NCI-H526 treated with DMSO at 0.1 percent for 48 hours (cell line): ENCODE measurements at places on chromosomes 6 and 20.

- peak; percentile 66 for DNase-seq
Observed at GRCh38 chr6:166381733-166382499, 824 bp downstream of the MPC1 start.

GRCh38 chr6:148250975-148251685 lies 91.5 kb upstream of the SASH1 start:
- peak; percentile 28 for DNase-seq

- DNase-seq, result no peak
Observed at GRCh38 chr6:133844709-133845108, 44.2 kb upstream of the TCF21 start.

GRCh38 chr20:33348136-33348937 lies 53.0 kb downstream of the CDK5RAP1 start:
- DNase-seq, result no peak

GRCh38 chr6:136435101-136435500 lies 115.1 kb downstream of the MAP7 start:
- DNase-seq, result no peak

GRCh38 chr6:44788387-44788981 lies 401.0 kb downstream of the CDC5L start:
- DNase-seq, result no peak

DNA sequence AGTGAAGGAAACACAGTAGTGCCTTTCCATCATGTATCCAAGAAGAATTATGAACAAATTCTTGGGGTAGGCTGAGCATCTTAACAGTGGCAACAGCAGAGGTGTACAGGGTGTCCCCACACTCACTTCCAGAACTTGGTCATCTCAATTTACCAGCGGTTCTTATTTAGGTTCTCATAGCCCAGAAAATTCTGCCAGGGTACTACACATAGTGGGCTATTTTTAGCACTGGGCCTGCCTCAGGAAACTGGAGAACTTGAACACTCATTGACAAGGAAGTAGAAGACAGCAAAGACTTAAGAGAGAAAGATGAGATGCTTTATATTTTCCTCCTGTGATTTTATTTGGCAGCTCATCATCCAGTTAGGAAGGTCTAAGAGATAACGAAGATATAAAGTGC lies 71.8 kb upstream of the PHIP start:
- DNase-seq, result no peak

DNA sequence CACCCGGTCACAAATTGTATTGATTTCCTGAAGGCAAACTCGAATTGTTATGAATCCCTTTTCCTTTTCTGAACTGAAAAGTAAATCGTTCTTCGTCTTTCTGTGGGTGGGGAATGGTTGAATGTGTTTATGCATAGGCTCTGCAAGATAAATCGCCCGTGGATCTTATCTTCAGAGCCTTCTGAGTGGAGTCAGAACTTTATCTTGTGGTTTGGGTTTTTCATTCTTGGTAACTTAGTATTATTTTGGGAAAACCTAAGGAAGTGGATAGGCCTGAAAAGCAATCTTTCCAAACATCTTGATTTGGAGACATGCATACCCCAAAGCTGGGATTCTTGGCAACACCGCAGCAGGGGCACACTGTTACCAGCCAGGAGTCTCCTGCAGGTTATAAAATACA lies 122.4 kb downstream of the MAP3K7 start:
- no peak for DNase-seq

DNA sequence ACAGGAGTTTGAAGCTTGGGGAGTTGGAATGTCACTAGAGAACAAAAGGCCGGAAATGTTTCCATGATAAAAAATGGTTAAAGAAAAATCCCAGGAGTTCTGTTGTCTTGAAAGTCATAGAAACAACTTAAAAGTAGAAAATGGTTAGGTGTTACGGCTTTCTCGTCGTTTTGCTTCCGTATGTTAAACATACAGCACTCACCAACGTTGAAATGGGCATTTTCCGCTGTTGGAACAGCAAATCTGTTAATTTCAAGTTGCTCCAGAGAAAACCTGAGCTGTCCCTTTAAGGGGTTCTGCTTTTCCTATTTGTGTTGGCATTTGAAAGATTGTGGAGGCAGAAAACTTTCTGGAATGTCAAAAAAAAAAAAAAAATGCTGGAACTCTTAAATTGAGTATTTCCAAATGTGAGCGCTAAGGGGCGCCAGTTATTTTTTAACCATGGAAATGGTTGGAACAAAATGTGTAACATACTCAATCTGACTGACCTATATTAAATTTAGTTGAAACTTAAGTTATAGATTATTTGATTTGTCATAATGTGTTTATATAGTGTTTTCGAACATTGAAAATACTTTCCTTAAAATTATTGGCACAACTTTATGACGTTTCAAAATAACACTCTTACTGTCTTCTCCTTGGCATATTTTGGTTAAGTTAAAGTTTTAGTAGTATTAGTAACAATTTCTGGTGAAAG lies 2.2 kb downstream of the QKI start:
- no peak for DNase-seq

- DNase-seq, result no peak
Observed at GRCh38 chr6:100134703-100135102, 140.7 kb upstream of the MCHR2 start.

GRCh38 chr6:134138226-134138975 lies 86.0 kb upstream of the SLC2A12 start:
- no peak for DNase-seq

DNA sequence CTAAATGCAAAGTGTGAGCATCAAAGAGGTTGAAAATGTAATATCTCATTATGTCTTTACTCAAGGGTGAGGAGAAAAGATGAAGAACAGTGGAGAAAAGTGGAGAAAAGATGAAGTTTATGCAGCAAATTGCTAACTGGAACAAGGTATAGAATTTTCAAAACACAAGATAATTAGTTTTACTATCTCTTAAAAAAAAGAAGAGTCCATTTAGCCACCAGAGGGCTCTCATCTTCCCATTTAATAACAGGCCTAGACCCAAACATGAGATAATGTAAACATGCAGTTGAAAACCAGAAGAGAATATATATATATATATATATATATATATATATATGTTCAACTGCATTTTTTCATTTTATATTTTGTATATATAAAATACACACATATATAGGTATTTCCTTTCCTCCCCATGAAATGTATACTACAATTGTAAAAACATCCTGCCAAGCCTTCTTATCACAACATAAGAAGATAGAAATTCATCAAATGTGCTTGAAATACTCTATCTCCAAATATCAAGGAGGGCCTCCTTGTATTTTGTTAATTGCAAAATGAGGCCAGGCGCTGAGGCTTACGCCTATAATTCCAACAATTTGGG lies 78.4 kb downstream of the ADTRP start:
- DNase-seq, result peak; percentile 63

DNA sequence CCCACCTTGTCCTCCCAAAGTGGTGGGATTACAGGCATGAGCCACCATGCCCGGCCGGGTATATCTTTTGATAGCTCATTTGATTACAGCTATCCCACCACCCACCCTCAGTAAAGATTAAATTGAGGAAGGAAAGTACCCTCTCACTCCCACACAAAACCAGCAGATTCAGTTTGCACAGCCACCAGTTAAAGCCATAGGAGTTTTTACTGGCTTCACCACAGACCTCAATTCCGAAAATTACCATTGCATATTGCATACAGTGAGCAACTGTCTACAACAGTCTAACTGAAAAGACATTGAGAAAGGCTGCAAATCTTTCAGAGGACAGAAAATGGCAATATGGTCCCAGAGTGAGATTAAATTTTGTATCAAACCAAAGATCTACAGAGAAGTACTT lies 34.9 kb downstream of the ESF1 start:
- no peak for DNase-seq

DNA sequence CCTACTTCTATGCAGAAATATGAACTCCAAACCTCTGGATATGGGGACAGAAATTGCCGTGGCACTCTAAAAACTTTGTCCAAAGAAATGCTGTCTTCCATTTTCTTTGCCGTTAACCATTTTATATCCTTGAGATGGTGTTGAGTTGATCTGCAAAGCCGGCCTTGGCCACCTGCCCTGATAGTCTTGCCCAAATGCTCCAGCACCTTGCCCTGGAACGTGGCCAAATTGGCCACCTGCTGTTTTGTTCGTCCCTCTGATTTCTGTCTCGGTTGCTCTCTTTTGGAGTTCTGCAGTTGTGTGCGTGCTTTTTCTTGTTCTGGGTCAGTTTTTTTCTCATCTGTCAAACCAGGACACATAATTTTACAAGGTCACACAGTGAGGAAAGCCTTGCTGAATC lies 239.7 kb upstream of the GMDS start:
- DNase-seq, result no peak

DNA sequence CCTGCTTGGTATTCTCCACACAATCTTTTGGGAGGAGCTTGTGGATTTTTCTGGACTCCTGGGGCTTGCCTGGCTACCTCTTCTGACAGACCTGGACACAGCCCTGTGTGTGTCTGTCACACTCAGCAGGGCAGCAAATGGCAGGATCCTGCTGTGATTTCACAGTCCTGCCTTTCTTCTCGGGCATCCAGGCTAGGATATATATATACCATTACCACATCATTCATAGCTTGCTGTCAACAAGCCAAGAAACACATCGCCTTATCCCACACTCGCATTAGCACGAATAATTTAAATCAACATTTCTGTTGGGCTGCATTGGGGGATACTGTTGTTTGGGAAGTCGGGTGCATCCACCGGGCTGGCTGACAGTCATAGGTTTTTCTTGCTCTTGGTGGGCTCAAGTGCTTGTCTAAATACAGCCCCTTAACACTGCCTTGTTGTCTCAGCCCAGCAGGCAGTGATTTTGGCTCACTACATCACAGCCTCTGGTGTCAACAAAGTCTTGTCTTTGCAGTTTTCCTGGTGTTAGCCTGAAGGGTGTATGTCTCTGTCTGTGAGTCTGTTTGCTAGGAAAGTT lies 154.9 kb upstream of the FERMT1 start:
- no peak for DNase-seq

DNA sequence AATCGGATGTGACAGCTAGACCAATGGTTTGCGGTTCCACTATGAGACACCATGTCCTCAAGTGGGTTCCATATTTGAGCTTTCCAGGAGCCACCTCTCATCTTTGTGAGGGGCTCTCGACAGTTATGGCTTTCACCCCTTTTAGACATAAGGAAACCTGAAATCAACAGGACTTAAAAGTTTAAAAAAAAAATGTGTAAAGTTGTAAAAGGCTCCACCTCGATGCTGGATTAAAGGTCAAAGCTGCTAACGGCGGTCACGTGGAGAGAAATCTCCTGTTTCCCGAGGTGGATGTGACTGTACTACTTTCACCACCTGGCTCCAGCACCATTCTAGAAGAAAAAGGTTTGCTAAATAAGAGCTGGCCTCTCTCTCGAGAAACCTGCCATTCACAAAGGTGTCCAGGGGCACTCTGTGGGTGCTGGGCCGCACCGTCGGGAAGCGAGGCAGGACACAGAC lies 542 bp downstream of the ATP5F1E start:
- no peak for DNase-seq

DNA sequence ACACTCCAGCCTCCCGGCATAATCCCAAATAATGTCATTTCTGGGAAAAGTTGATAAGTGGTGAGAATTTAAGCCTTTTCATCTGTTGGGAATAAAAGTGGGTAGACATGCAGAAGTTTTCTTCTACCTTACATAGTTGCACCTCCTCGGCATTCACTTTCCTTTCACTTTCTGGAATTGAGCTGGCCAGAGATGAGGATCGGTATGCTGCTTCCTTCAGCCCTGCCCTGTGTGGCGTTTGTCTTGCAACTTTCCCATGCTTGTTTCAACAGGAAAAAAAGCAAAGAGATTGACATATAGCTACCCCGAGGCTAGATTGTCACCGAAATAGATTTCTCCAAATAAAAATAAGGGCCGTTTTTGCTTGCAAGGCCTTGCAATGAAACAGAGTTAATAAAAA lies 65.8 kb upstream of the JAG1 start:
- no peak for DNase-seq

DNA sequence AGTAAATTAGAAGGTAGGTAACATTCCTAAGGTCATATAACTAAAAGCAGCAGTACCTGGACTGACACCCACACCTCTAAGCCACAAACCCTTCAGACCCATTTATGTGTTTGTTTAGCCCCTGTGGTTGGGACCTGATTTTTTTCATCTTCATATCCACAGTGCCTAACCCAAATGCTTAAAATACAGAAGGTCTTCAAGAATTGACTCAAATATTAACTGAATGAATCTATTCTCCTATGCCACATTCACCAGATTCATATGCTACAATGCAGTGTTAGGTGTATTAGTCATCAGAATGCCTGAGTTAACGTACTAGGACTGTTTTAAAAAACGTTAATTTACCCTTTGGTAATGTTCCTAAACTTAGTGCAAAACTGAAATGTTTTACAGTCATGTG lies 124.8 kb downstream of the AHI1 start:
- DNase-seq, result no peak

GRCh38 chr6:117616391-117617209 lies 14.3 kb upstream of the GOPC start:
- no peak for DNase-seq

DNA sequence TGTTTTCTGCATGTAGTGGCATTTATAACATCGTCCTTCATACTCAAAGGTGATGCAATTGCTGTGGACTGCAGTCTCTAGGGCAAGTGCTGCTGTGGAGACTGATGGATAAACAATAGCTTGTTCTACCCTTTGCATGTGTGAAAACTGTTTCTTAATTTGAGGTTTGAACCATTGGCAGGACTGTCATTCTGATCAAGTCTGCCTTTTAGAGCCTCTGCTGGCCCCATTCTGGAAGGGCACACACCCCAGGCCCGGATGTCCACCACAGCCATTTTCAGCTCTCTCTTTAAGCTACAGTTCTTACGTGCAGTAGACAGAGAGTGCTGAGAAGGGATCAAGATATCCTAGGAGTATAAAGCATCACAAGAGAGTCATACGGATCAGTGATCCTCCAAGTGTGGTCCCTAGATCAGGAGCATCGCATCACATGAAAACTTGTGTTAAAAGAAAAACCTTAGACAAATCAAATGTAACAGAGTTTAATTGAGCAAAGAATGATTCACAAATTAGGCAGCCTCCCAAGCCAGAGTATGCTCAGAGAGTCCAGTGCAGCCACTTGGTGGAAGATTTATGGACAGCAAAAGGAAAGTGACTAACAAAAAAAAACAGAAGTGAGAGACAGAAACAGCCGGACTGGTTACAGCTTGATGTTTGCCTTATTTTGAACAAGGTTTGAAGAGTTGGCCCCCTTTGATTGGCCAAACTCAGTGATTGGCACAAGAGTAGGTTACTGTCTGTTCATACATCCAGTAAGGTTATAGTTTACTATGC lies 52.0 kb downstream of the FRK start:
- no peak for DNase-seq

GRCh38 chr6:113744861-113745260 lies 112.3 kb upstream of the MARCKS start:
- DNase-seq, result no peak

DNA sequence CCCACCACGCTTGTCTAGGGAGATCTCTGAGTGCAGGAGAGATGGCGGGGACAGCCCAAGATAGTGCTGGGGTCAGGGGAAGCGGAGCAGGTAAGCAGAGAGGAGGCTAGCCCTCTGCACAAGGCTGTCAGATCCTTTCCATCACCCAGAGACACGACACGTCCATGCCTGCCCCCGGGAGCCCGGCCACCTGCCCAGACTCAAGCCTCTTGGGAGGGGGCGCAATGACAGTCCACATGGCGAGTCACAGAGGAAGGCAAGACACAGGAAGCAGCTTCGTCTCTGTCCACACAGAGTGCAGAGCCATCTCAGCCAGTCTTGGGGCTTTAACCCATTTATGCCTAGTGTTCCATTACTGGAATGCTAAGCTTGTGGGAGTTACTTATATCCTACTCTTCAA lies 78.4 kb downstream of the PREX1 start:
- no peak for DNase-seq
